Left ventricle myocardium superior (tissue), 1 donor: ENCODE measurements at places on chromosomes 1 and 21. TPM values are rescaled to one million over a fixed set of nuclear protein-coding genes. Genes with fewer than 3 reads are reported as not detected.

The PALMD gene
- total RNA-seq = 115 TPM

The CELA3A gene
- total RNA-seq = not detected

The LUZP1 gene
- 28.0 TPM for total RNA-seq

The FABP3 gene
- total RNA-seq = 4,698 TPM

The LRRC38 gene
- total RNA-seq = 0.15 TPM
